ENCODE measurements at places on chromosomes 16 and 17. TPM values are rescaled to one million over a fixed set of nuclear protein-coding genes. Genes with fewer than 3 reads are reported as not detected.
A peak's percentile ranks its signal among the peaks of the same experiment; 100 is the strongest.

DNA sequence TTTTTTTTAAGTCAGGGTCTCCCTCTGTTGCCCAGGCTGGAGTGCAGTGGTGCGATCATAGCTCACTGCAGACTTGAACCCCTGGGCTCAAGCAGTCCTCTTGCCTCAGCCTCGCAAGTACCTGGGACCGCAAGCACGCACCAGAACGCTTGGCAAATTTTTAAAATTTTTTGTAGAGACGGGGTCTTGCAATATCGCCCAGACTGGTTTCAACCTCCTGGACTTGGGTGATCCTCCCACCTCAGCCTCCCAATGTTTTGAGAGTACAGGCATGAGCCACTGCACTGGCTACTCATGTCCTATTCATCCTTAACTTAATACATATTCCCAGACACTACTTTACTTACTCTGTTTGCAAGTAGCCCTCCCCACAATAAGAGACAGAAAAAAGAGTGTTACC is 16.3 kb upstream of the RBL2 start:
- no peak for DNase-seq

DNA sequence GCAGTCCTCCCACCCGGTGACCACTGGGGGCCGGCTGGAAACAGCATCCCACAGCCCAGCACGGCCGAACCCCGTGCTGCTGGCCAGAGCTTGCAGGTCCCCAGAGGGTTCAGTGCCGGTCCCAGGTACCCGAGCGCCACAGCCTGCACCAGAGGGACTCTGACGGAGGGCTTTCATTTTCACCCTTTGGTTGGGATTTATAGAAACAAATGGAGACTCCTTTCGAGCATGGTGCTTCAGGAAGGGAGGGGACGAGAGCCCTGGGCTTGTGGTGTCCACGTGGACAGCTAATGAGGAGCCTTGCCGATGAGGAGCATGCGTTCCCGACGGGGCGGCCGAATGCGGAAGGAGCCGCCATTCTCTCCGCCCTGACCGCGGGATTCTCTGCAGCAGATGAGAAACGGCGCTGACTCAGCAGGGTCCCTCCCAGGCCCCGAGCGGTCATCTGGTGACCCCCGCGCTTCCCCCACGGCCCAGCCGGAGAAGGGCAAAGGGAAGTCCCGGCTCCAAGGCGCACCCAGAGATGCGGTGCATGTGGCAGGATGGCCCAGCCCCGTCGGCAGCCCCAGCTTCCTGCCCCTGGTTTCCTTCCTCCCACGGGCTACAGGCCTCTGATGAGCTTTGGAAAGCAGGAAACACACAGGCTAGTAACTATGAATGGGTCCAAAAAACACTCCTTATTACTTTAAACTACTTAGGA is 9.8 kb downstream of the SLC38A10 start:
- DNase-seq = peak; percentile 49

- no peak for DNase-seq
Measured at GRCh38 chr16:84508502-84508901, 4.0 kb upstream of the MEAK7 start.

DNA sequence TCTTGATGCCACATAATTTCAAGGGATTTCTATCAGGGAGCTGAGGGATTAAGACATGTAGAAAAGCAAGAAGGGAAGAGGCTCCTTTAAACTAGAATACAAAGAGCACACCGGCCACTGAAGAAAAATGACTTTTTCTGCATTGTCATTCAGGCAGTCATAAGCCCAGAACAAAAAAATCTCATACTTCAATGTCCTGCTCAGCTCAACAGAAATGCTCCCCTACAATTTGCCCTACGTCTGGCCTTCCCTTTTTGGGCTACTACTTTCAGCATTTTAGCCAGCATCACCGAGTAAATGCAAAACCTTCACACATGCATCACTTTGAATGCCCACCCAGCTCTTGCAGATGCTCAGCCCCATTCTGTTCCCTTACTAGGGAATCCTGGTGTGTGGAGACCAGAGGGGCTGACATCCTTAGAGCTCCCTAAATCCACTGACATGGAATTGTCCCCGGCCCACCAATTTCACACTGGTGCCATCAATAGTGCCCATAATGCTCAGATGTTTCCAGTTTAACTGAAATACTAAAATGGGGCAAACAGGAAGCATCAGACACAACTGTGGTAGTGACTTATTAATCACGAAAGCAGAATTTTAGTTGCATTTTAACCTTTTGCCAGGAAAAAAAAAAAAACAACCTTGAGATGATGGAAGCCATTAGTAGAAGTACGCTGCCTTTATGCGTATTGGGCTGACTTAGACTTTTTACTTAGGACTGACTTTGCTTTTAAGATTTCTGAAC is 2.7 kb downstream of the MAP3K14 start:
- no peak for DNase-seq

DNA sequence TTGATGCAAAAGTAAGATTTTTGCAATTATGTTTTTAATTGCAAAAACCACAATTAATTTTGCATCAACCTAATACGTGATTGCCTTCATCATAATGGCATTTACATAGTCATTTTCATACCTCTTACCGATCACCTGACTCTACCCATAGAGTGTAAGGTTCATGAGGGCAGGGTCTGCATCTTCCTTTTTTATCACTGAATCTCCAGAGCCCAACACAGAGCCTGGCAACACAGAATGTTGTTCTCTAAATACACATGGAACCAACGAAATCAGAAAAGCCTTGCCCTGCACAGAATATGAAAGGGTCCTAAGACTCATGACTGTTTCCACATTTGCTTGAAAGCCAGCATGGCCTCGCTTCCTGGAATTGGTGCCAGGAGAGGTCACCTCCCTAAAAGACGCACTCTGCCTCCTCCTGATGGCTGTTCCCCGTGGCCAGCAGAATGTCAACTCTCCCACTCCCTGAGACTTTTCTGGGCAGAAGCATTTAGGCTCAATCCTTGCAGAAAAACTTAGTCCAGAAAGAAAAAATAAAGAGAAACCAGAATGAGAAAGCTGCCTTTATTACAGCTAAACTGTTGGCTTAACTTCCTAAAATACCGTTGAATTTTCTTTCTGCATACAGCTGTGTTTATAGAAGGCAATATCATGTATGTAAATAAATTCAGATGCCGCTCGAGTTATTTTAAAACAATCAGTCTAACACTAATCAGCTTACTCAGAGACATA is 327.8 kb upstream of the MAF start:
- no peak for DNase-seq

- DNase-seq = no peak
Measured at GRCh38 chr16:4625560-4626159, 1.0 kb downstream of the MGRN1 start.

DNA sequence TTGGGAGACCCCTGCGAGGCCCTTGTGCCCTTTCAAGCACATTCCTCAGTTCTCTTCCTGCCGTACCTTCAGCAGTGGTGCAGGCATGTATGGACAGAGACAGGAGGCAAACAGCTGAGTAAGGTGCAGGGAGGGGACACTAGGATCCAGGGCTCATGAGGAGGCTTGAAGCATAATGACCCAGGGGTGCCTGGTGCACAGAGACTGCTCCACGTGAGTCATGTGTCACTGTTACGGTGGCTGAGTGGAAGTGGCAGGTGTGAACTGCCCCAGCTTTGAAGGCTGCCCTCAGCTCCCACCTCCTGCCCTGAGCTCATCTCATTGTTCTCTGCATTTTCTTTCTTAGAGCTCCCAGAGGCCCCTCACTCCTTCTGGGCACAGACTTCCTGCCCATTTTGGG is 124.8 kb downstream of the NTN1 start:
- DNase-seq = no peak

DNA sequence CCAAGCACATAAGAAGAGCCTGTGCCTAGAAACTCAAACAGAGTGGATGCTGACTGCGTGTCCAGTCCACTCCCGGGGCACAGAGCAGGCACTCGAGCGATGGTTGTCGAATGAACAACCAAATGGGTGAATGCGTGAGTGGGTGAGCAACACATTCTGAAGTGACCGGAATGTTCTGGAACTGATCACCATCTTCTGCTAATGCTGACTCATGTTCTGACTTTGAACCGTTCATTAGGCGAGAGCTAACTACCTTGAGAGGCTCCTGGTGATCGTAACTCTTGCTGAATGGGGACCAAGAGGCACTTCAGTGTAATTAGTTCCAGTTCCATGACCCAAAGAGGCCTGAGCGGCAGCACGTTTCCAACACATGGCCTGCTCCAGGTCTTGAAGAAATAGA is 37.9 kb downstream of the IRF8 start:
- no peak for DNase-seq

DNA sequence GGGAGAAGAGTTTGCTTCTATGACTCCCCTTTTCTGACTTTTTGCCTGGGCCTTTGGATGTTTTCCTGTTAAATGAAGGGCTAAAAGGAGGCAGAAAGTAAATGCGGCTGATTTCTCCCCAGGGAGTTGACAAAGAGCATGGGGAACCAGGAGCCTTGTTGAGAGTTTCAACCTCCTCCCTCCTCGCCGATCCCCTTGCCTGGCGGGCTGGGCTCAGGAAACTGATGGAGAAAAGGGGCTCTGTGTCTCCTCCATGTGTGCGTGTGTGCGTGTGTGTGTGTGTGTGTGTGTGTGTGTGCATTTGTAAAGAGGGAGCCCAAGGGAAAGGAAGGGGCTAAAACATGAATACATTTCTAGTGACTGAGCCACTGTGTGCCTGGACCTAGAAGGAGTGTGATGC is 94.5 kb downstream of the ZDHHC7 start:
- DNase-seq = no peak

Gene LHX1
- total RNA-seq = not detected

Gene GDPD3
- 4.9 TPM for total RNA-seq

Gene C16orf54
- 22.5 TPM for total RNA-seq

Gene GAS2L2
- not detected for total RNA-seq

Gene PDIA2
- not detected for total RNA-seq

Measured in activated B cell treated with CpG ODN at 0.5 μM for 24 hours (primary cell).